HFFc6 (cell line): ENCODE measurements at places on chromosomes 4 and X. TPM values are rescaled to one million over a fixed set of nuclear protein-coding genes. Genes with fewer than 3 reads are reported as not detected.

Gene TAPT1
- 14.8 to 15.7 TPM (median 15.5 TPM) in 3 replicates for total RNA-seq

DNA sequence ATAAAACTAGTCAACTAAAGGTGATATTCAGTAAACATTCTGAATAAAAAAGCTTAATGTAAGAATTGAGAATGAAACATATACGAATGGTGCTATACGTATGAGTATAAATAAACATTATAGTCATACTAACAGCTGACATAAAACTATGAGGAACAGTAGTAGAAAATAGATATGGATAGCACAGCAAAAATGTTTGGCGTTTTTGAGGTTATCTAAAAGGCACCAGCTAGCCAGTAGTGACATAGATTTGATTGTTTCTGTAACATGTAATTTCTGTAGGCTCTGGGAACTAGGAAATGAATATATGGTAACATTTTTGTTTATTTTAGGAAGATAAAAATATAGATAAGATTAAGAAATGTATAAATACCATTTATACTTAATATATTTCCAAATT lies 69.3 kb downstream of the SNX25 start:
- H3K4me1 ChIP-seq = peaks cover 42% of the 10 kb centered on the region
- peaks cover 6% of the 10 kb centered on the region for H3K36me3 ChIP-seq
- no peak overlapping the region for H3K27ac ChIP-seq
- no peaks in the 10 kb centered on the region; the same call in 1 of the 2 replicates for H3K27me3 ChIP-seq
- no peak overlapping the region for H3K4me3 ChIP-seq
- no peak for DNase-seq

DNA sequence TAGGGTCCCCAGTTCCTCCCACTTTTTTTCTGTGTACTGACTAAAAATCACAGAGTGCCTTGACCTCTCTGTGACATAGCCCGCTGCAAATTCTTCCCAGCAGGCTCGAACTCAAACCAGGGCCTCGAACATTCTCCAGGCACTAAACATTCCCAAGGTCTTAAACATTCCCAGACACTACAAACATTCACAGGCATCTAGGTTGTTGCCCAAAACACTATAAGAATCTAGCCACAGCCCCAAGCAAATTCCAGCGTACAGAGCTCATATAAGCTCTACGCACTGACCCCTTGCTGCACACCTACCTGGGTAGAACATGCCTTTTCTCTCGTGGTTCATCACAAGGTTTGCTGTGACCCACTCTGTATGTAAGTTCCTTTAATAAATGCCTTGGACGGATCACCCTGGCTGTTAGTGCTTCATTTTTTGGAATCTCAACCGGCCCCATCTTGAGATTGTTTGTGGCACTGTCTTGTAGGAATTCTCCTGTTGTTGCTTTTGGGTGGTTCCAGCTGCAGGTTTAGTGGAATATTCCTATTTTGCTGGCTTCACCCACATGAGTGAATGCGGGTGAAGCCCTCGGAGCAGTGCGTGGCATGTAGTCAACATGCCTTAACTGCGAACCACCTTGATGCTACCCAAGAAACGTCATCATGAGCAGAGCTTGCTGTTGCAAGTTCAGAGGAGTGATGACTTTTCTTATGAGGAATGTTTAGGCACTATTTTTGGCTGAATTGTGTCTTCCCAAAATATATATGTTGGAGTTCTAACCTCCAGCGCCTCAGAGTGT lies 230.0 kb downstream of the HS3ST1 start:
- no peak overlapping the region for H3K4me3 ChIP-seq
- no peaks in the 10 kb centered on the region for H3K36me3 ChIP-seq
- no peak overlapping the region for H3K27ac ChIP-seq

DNA sequence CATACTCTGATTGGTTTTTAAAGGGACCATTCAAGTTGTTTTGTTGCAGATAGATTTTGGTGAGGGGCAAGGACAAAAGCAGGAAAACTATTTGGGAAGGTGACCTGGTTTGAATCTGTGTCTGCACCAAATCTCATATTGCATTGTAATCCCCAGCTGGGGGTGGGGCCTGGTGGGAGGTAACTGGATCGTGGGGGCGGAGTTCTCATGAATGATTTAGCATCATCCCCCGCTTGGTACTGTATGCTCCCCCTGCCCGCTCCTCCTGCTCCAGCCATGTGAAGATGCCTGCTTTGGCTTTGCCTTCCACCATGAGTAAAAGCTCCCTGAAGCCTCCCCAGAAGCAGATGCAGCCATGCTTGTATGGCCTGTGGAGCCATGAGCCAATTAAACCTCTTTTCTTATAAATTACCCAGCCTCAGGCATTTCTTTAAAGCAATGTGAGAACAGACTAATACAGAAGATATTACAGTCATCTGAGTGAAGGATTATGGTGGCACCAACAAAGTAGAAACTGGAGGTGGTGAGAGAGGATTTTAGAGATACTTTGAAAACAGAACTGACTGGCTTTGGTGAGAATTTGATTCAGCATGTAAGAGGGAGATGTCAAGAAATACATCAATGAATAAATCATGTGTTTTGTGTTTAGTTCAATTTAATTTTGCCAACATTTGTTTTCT lies 14.4 kb downstream of the IL21 start:
- H3K4me1 ChIP-seq = peaks cover 11% of the 10 kb centered on the region
- H3K27me3 ChIP-seq = peaks cover 6% of the 10 kb centered on the region
- no peak for DNase-seq
- no peak overlapping the region for H3K27ac ChIP-seq
- H3K36me3 ChIP-seq = no peaks in the 10 kb centered on the region

Gene CENPI
- total RNA-seq = 7.5 to 15.7 TPM (median 13.8 TPM) in 3 replicates

DNA sequence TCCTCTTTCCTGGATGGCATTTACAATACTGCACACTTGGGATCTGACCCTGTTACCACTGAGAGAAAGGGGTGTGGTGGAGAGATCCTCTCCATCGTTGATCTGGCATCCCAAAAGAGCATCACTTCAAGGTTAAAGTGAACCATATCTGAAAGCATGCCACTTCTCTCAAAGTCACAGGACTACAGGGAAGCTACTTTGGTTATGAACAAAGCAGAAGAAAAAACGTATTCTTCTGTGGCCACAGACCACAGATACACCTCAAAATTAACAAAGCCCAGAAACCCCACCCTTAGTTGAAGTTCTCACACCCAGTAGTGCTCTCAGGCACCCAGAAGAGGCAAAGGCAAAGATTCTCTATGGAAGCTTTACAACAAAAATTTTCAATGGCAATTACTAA lies 108.3 kb downstream of the JADE1 start:
- H3K36me3 ChIP-seq = peaks cover 14% of the 10 kb centered on the region; the same call in 1 of the 2 replicates
- DNase-seq = no peak
- no peak overlapping the region for H3K4me3 ChIP-seq
- H3K27ac ChIP-seq = no peak overlapping the region
- 0 out of 2 replicates have a peak, but pooled peaks cover 9% of the 10 kb centered on the region for H3K4me1 ChIP-seq

Gene DCAF16
- total RNA-seq = 18.0 to 22.3 TPM (median 19.5 TPM) in 3 replicates

Gene UCHL1
- total RNA-seq = 371 to 502 TPM (median 382 TPM) in 3 replicates

- peaks cover 3% of the 10 kb centered on the region; the same call in 1 of the 2 replicates for H3K4me1 ChIP-seq
- no peak overlapping the region for H3K27ac ChIP-seq
- H3K27me3 ChIP-seq = peaks cover 1% of the 10 kb centered on the region; the same call in 1 of the 2 replicates
- no peak for DNase-seq
Measured at GRCh38 chr4:145307763-145308430, 127.5 kb upstream of the OTUD4 start.

DNA sequence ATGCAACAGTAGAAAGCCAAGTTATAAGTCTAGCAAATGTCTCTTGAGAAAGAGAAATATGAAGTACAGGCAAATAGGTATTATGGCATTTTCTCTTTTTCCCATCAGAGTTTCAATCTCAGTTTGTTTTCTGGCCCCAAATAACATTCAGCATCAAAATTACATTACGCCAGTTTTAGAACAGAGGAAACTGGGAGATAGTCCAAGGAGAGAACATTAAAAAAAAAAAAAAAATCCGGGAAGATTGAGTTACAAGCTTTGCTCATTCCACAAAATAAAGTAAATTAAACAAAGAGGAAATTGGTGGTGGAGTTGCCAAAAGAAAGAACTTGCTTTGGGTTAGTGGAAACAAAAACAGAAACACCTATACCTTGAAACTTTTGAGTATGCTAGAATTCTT lies 50.4 kb upstream of the IL13RA2 start:
- peaks cover 21% of the 10 kb centered on the region for H3K4me1 ChIP-seq
- no peaks in the 10 kb centered on the region for H3K27me3 ChIP-seq
- H3K4me3 ChIP-seq = peak overlapping the region; percentile 43
- H3K27ac ChIP-seq = peak overlapping the region; percentile 67
- H3K36me3 ChIP-seq = no peaks in the 10 kb centered on the region

GRCh38 chrX:105821471-105822121 lies 743 bp upstream of the NRK start:
- H3K4me1 ChIP-seq = no peaks in the 10 kb centered on the region
- no peak overlapping the region for H3K4me3 ChIP-seq
- no peaks in the 10 kb centered on the region for H3K36me3 ChIP-seq
- H3K27me3 ChIP-seq = peaks cover 6% of the 10 kb centered on the region; the same call in 1 of the 2 replicates

DNA sequence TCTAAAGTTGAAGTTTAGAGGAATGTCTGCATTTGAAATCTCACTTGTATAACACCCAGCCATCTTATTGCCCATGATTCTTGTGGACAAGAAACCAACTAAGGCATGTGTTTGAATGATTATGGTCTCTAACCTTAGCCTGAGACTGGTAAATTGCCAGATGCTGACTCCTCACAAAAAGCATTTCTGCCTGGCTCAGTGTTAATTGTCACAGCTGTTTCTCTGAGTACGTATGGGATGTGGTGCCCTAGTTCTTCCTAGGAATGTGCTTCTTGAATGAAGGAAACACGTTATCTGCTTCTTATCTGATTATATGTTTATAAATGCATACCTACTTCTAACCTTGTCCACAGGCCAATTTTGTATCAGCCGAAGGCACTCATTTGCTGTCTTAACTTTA lies 63.1 kb upstream of the NDP start:
- H3K4me3 ChIP-seq = no peak overlapping the region; the same call in 1 of the 2 replicates
- no peaks in the 10 kb centered on the region for H3K36me3 ChIP-seq
- peaks cover 19% of the 10 kb centered on the region; the same call in 1 of the 2 replicates for H3K4me1 ChIP-seq
- peak; percentile 33 for DNase-seq
- no peak overlapping the region; the same call in 1 of the 2 replicates for H3K27ac ChIP-seq
- H3K27me3 ChIP-seq = no peaks in the 10 kb centered on the region

DNA sequence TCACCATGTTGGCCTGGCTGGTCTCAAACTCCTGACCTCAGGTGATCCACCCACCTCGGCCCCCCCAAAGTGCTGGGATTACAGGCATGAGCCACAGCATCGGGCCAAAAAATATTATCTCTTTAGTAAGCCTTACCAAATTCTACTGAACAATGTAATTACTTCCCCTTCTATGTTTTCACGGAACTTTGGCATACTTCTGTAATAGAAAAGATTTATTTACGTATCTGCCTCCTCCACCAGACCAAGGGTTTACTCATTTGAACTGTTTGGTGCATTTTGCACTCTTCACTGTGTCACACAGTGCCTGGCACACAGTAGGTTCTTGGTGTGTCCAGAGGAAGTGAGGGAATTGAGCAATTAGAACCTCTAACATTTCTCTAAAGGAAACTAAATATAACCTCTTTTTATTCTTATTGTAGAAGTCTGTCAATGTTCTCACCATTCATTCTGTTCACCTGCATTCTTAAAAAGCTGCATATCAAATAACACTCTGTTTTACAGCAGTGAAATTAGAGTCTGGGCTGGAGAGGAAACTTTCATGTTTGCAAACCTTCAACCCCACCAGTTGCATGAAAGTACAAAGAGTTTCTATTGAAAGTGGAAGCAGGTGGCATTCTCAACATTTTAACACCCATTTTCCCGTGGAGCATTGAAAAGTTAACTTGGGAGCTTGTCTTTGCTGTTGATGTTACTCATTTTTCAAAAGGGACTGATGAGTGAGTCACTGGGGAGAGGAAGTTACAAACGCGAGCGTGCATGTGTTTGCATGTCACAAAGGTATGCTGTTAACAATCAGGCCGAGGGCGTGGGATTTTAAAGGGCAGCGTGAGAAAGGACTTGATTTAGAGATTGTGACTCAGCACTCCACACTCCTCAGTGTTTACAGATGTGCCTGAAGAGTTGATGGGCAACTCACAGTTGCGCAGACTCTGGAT lies 314.1 kb downstream of the STK32B start:
- H3K27ac ChIP-seq = peak overlapping the region; percentile 86
- DNase-seq = peak; percentile 58
- H3K27me3 ChIP-seq = no peaks in the 10 kb centered on the region; the same call in 1 of the 2 replicates
- no peaks in the 10 kb centered on the region for H3K36me3 ChIP-seq
- H3K4me3 ChIP-seq = no peak overlapping the region

DNA sequence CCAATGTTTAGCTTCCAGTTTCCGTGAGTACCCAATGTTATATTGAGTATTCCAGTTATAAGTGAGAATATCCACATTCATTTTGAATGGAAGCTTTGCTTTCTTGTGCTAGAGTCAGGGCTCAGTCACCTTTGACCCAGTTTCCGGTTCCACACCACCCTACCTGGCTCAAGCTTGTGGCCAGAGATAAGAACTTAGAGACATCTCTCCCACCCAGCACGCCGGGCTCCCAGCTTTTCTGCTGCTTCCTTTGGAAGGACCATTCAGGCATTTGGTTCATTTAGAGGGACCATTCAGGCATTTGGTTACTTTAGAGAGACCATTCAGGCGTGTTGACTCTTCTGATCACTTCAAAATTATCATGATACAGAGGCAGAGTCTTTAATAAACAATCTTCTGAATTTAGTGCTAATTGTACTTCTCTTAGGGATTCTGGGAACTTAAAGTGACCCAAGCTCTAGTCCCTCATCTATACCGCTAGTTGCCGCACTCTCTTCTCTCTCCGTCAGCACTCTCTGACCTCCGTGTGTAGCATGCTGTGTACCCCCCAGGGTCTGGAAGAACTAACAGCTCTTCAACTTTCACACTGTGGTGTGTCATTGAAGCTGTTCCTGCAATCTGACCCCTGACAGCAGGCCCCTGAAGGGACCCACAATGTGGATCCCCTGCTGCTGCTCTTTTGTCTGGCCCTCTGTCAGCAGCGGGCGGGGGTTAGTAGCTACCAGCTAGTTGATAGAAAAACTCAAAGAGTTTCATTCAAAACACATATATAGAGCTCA lies 943.1 kb downstream of the ARAP2 start:
- no peak overlapping the region for H3K4me3 ChIP-seq
- no peak for DNase-seq
- no peaks in the 10 kb centered on the region for H3K4me1 ChIP-seq
- no peaks in the 10 kb centered on the region for H3K36me3 ChIP-seq

Gene IBSP
- total RNA-seq = not detected in 2 replicates

Gene PTTG2
- total RNA-seq = not detected in 3 replicates

- no peak overlapping the region for H3K4me3 ChIP-seq
- H3K27ac ChIP-seq = no peak overlapping the region
- no peak for DNase-seq
- H3K4me1 ChIP-seq = peaks cover 23% of the 10 kb centered on the region
- peaks cover 5% of the 10 kb centered on the region for H3K27me3 ChIP-seq
Measured at GRCh38 chrX:20059467-20060128, 57.1 kb downstream of the MAP7D2 start.
